CD4-positive, alpha-beta T cell treated with Interleukin-6 at 100 ng/mL for 8 hours (primary cell): ENCODE measurements at places on chromosomes 2 and 18.

- DNase-seq = no peak
Measured at GRCh38 chr2:200189964-200190363, 116.5 kb upstream of the SPATS2L start.

- no peak for DNase-seq
Measured at GRCh38 chr2:209431701-209432100, 7.9 kb downstream of the MAP2 start.

- no peak for DNase-seq
Measured at GRCh38 chr2:219041252-219041651, at the start of gene CFAP65. Gene CFAP65, minus strand, starts transcription at chr2:219041516. Its CDS starts 2,468 bp downstream, at chr2:219039048.

DNA sequence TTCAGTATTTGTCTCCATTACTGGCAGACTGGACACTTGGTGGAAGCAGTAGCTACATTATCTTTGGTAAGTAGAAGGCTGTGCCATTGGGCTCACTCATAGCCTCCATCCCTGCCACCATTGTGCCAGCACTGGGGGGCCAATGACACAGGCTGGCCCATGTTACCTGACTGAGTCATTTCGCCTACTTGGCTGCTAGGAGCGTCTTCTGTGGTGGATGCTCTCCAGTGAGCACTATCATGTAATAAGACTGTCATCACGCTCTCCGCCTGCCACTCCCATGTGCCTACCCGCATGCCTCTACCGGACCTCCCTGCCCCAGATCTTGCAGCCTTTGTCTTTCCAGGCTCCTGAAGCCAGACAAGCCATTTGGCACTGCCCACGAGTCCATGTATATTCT lies 56.2 kb downstream of the LONRF2 start:
- DNase-seq = no peak
